ENCODE measurements at places on chromosomes 2 and 18.

- DNase-seq = no peak
Observed at GRCh38 chr2:97745474-97746174, 32.2 kb downstream of the ZAP70 start.

DNA sequence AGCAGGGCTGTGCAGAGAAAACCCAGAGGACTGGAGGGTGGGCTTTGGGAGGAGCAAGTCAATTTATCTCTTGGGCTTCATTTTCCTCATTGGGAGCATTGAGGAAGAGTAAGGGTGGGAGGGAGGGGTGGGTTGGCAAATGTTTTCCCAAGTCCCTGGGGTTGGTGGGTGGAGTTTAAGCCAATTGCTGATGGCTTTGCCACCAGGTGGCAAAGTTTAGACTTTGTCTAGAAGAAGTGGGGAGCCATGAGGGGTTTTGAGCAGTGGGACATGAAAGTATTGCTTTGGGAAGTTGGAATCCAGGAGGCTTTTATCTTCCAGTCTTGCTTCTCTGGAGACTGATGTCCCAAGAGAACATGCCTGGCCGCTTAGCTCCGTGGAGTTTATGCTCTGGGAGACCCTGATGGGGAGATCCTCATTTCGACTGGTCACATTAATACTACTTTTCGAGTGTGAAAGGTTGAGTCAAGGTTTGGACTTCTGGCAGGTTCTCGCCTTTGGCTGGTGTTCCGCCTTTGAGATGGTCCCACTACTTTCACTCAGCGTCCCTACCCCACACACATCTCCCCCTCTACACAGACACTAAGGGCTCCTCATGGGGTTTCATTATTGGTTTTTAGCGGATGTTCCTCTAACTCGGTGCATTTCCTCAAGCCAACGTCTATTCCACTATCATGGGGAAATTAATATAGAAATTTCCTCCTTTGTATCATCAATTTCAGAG lies 126.7 kb downstream of the PRKCE start:
- no peak for DNase-seq

GRCh38 chr2:201969241-201969937 lies 64.3 kb upstream of the FZD7 start:
- DNase-seq = no peak

DNA sequence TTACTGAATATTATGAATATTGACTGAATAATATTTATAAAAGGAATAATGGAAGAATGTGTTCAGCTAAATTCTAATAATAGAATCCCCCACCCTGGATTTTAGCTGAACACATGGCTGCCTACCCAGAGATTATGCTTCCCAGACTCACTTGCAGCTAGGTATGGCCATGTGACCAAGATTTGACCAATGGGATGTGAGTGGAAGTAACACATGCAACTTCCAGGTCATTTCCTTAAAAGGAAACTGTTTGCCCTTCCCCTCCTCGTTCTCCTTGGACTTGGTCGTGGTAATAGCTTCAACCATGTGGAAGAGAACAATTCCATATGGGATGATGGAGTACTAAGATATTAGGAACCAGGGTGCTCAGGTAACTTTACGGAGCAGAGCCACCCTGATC lies 47.8 kb downstream of the KIAA2012 start:
- DNase-seq = no peak

DNA sequence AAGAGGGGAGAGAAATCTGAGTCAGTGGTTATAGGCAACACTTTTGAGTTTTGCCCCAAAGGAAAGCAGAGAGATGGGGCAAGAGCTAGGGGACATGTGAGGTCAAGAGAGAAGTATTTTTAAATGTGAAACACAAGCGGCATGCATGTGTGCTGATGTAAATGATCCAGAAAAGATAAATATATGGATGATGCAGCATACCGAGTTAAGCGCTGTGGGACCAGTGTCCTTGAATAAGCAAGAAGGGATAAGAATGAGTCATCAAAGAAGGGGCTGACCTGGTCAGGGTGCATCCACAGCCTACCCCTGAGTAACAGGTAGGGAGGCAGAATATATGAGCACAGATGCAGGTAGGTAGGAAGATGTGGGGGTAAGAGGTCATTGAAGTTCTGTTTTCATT lies 180.9 kb downstream of the TRABD2A start:
- DNase-seq = no peak

DNA sequence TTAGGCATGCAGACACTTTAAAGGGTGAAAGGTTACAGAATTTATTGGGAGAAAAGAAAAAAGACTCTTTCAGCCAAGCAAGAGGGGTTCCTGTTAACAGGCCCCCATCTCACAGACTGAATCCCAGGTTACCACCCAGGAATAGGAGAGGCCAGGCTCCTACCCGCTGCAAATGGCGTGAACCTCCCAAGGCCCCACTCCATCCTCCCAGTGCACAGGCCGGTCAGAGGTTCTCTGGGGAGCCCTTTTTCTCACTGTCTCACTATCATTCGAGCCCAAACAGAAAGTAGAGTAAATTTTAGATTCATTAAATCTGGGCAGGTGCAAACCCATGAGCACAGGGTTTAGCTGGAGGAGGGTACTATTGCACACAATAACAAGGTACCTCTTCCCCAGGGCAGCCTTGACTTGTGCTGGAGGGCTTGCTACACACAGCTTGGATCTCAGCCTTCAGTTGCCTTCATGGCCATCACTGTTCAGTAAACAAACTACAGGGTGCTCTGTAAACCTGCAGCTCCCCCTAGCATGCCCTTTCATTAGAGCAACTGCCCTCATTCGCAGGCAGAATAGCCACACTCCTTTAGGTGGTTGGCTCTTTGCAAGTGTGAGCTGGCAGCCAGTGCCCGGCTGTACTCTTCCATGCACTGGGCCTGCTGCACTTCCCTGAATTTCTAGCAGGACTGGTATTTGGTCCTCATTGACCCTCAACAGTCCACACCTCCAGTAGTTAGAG lies 7.3 kb upstream of the PLEK start:
- peak; percentile 62 for DNase-seq

Measured in pons (tissue), 1 donor.